ENCODE measurements at places on chromosomes 2 and 18. TPM values are rescaled to one million over a fixed set of nuclear protein-coding genes. Genes with fewer than 3 reads are reported as not detected.

DNA sequence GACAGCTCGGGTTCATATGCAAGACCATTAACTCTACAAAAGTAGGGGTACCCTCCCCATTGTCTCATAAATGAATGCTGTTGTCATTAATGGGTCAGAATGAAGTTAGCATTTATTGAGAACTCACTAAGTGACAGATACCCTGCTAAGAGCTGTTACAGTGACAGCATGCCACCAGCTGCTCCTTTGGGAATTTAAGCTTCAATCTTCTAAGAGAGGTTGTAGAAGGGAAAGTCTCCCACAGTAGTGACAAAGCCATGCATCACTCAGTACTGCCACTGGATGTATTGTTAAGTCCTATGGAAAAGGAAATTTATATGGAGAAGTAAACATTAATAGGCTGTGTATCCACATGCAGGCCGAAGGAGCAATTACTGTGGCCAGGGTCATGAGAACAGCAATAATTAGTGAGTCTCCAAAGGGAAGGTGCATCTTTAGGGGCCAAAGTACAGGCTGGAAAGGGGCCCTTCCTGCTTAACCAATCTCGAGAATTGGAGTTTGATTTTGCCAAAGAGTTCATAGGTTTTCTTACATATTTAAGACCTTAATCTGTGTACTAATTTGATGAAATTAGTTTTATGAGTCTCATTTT lies 64.5 kb upstream of the FAM124B start:
- H3K36me3 ChIP-seq: no peaks in the 10 kb centered on the region
- H3K27ac ChIP-seq: no peak overlapping the region
- no peak for DNase-seq
- H3K27me3 ChIP-seq: no peaks in the 10 kb centered on the region

DNA sequence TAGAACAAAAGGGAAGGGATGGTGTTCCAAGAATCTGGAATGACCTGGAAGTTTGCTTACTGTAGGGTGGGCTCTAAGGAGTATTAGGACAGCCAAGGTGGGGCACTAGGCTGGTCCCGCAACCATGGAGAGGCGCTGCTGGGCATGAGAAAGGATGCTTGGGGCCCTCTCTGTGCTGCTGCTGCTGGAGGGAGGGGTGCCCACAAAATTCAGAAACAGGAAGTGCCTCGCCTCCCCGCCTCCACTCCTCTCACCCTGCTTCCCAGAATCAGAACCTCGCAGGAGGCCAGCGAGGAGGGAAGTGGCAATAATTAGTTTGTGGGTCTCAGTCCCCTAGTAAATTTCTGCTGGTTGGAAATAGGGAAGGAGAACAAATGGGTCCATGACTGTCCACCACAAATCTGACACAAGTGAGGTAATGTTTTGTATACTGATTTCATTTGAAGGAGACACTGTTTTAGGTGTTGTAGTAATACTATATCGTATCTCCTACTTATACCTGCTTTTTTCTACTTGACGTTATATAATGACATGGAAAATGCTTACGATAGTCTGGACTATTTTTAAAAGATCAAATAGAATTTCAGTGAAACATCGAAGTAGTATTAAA lies 7.9 kb upstream of the PDCL3 start:
- no peaks in the 10 kb centered on the region for H3K27me3 ChIP-seq
- no peak for DNase-seq
- H3K4me1 ChIP-seq: no peaks in the 10 kb centered on the region
- H3K4me3 ChIP-seq: no peak overlapping the region
- no peak overlapping the region for H3K27ac ChIP-seq

DGUOK gene
- 51.2 TPM for total RNA-seq

GRCh38 chr2:20607446-20607845 lies 43.5 kb downstream of the HS1BP3 start:
- H3K4me3 ChIP-seq: no peak overlapping the region
- DNase-seq: no peak
- H3K27me3 ChIP-seq: no peaks in the 10 kb centered on the region
- H3K27ac ChIP-seq: no peak overlapping the region
- H3K4me1 ChIP-seq: peaks cover 18% of the 10 kb centered on the region
- H3K36me3 ChIP-seq: no peaks in the 10 kb centered on the region

- no peak overlapping the region for H3K27ac ChIP-seq
- H3K36me3 ChIP-seq: no peaks in the 10 kb centered on the region
- no peaks in the 10 kb centered on the region for H3K4me1 ChIP-seq
- H3K27me3 ChIP-seq: no peaks in the 10 kb centered on the region
- no peak overlapping the region for H3K4me3 ChIP-seq
Observed at GRCh38 chr18:13890761-13891361, 24.5 kb downstream of the MC2R start.

DNA sequence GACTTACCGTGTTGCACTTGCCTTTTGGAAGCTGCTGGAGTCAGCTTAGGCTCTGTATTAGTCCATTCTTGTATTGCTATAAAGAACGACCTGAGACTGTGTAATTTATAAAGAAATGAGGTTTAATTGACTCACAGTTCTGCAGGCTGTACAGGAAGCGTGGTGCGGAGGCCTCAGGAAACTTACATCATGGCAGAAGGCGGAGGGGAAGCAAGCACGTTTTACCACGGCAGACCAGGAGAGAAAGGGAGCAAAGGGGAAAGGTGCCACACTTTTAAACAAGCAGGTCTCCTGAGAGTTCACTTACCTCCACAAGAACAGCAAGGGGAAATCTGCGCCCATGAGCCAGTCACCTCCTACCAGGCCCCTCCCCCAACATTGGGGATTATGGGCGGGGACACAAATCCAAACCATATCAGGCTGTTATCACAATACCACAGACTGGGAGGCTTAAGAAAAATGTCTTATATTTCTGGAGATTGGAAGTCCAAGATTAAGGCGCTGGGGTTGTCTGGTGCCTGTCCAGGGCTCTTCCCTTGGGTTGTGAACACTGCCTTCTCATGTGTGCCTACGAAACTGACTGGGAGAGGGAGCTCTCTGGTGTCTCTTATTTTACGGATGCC lies 3.6 kb upstream of the D2HGDH start:
- no peaks in the 10 kb centered on the region for H3K27me3 ChIP-seq
- H3K4me1 ChIP-seq: no peaks in the 10 kb centered on the region
- H3K27ac ChIP-seq: no peak overlapping the region
- H3K4me3 ChIP-seq: no peak overlapping the region

DNA sequence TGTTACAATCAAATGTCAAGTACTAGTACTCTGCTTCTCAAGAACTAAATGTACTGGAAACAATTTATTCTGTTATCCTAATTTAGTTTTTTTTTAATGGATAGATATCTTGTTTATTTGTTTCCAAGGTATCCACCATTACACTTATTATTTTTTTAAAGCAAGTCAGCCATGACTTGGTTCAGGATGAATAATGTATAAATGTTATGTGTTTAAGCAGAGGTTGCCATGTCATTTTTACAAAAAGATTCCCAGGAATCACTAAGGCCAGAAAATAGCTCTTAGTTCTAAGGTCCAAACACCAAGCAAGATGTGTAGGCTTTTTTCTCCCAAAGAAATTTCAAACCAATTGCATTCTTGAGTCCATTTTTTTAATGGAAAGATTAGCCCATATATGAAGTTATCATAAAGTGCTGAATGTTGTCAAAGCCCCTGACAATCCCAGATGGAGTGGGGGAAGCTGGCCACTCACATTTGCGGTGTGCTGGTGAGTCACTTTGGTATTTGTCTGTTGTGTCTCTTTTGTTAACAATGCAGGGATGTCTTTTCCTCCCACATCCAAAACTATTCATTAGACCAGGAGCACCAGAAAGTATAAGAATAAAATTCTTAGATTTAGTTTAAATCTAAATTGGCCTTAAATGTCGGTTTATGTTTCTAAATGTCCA lies 158.9 kb downstream of the COL6A3 start:
- H3K4me3 ChIP-seq: no peak overlapping the region
- no peaks in the 10 kb centered on the region for H3K36me3 ChIP-seq
- H3K27me3 ChIP-seq: no peaks in the 10 kb centered on the region
- H3K27ac ChIP-seq: no peak overlapping the region

DNA sequence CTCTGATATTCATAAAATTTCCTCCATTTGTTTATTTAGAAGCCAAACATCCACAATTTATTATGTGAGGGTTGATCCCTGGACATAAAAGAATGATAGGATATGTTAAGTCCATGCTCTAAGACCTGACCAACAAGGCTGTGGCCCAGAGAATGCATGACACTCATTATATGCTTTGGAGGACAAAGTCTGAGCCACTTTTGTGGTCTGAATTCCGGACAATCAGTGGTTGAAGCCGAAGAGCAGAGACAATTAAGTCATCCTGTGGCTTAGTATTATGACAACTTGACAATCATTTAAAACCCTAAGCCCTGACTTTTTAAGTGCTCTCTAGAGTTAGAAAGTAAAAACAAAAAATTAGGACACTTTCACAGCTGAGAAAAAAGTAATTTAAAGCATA lies 483.3 kb downstream of the PLCL1 start:
- no peaks in the 10 kb centered on the region for H3K36me3 ChIP-seq
- H3K4me3 ChIP-seq: no peak overlapping the region
- DNase-seq: no peak

GRCh38 chr18:45370255-45371010 lies 244.8 kb upstream of the SLC14A2 start:
- peak; percentile 82 for DNase-seq
- no peak overlapping the region for H3K27ac ChIP-seq
- H3K4me1 ChIP-seq: peaks cover 44% of the 10 kb centered on the region
- no peaks in the 10 kb centered on the region for H3K36me3 ChIP-seq

MYO7B gene
- 0.51 TPM for total RNA-seq

RTP5 gene
- not detected for total RNA-seq

CXCR1 gene
- 1.9 TPM for total RNA-seq

DNA sequence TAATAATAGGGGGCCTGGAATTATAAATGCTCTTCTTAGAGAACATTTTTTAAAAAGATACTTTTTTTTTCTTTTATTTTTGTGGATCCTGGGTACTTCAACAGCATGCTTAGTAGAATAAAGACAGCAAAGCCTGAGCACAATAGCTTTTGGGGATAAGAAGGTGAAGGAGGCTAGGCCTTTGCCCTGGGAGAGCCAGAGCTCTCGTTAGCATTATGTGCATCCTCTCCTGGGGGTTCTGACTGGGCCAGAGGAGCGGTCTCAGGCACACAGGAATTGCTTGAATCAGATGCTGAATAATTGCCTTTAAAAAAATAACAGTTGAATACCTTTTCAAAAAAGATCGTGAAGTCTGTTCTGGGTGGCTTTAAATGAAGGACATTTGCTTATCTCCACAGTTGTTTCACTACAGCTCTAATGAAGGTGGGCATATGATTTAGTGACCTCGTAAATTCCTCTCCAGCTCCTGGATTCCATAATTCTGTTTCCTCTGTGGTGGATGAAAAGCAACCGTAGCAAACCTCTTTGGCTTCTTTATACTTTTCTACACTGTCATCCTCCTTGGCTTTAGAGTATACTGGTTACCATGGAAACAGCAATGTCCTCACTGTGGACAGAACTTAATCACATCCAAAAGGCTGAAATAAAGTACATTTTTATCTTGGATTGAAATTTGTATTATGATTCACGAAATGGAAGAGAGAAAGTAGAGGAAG lies 133.8 kb downstream of the MAIP1 start:
- H3K4me1 ChIP-seq: peaks cover 2% of the 10 kb centered on the region
- DNase-seq: no peak
- H3K27me3 ChIP-seq: no peaks in the 10 kb centered on the region
- H3K36me3 ChIP-seq: no peaks in the 10 kb centered on the region

FBLN7 gene
- total RNA-seq: 2.7 TPM

DNA sequence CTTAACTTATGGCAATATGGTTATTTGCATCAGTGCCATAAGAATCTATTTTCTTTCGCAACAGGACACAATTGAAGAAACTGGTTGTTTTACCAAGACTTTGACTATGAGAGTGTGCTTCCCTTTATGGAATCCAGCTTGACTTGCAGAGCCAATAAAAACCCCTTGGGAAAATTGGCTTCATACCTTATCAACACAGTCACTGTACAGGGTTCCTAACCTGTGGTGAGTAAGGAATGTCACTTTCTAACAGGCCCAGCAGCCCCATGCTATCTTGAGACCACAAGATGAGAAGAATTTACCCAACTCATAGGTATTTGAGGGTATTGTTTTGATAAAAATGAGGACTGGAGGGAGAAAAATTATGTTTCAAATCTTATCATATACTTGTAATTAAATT lies 418.5 kb upstream of the MAP2 start:
- H3K4me3 ChIP-seq: no peak overlapping the region
- no peaks in the 10 kb centered on the region for H3K36me3 ChIP-seq
- H3K4me1 ChIP-seq: no peaks in the 10 kb centered on the region
- H3K27ac ChIP-seq: no peak overlapping the region
- no peak for DNase-seq

PSMA8 gene
- not detected for total RNA-seq

SOX11 gene
- 13.3 TPM for total RNA-seq
